Stimulated activated CD8-positive, alpha-beta memory T cell treated with anti-CD3 and anti-CD28 coated beads, Interleukin-4, amount 100 ng/mL, for 1 hour (primary cell): ENCODE measurements at places on chromosomes 7 and 10.

DNA sequence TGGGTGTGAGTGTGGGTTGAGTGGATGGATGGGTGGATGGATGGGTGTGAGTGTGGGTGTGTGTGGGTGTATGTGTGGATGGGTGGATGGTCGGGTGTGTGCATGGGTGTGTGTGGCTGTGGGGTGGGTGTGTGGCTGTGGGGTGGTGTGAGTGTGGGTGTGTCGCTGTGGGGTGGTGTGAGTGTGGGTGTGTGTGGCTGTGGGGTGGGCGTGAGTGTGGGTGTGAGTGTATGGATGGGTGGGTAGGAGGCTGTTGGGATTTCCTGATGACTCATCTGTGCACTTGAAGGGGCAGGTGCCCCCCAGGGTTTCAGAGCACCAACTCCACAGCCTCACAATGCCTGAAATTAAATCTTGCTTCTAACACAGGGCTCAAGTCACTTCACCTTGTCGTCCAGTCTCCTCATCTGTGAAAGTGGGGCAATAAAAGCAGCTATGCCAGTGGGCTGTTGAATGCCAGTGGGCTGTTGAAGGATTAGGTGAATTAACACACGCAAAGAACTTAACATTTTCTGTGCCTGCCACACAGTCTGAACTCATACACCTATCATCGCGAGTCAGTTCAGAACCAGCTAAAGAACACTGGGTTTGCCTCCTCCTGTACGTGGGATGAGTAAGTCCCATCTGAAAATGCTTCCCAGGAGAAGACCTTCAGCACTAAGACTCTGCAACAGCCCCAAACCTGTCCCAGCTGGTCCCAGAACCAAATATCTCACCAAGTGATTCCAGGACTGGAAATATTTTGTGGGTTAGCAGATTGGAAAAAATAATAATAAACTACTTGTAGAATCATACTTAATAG, 32.0 kb downstream of the SFMBT2 start:
- DNase-seq = no peak

- no peak for DNase-seq
These were observed 89.4 kb upstream of the GPR26 start for GRCh38 chr10:123576706-123577105.

GRCh38 chr10:16816171-16816570, 1.1 kb downstream of the RSU1 start:
- no peak for DNase-seq

GRCh38 chr7:95904099-95904498, 131.7 kb downstream of the DYNC1I1 start:
- DNase-seq = no peak

GRCh38 chr10:4249841-4250586, 465.0 kb upstream of the KLF6 start:
- DNase-seq = no peak

DNA sequence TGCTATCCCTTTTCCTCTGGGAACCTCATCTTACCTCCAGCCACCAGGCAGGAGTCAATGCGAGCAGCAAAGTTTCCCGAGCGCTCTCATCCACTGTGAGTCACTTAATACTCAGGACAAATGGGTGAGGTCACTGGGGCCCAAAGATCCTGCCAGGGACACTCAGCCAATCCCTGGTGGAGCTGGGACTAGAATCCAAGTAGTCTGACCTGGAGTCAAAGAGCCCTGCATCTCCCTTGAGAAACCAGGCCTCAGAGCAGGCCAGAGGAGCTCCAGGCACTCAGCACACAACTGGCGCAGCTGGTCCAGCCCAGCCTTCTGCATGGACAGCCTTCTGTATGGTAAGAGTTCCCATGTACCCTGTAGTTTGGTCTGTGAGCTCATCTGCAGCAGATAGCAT, 142.3 kb downstream of the MAPK8 start:
- no peak for DNase-seq

GRCh38 chr10:96310321-96310669, 6.1 kb downstream of the DNTT start:
- no peak for DNase-seq

DNA sequence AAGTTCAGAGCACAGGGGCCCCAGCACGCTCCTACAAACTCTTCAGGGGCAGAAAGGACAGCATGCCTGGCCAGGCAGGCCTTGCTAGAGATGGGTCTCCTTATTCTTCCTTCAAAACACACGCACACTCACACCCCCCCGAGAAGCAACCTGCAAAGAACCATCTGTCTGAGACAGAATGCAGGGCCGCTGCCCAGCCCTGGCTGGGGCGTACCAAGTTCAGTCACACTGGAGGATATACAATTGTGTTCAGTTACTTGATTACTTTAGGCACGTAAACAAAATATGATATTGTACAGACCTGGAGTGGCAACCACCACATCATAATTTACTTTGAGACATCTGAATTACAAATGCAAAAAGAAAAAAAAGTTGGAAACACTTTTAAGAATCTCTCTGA, 5.7 kb downstream of the FAM53B start:
- no peak for DNase-seq

DNA sequence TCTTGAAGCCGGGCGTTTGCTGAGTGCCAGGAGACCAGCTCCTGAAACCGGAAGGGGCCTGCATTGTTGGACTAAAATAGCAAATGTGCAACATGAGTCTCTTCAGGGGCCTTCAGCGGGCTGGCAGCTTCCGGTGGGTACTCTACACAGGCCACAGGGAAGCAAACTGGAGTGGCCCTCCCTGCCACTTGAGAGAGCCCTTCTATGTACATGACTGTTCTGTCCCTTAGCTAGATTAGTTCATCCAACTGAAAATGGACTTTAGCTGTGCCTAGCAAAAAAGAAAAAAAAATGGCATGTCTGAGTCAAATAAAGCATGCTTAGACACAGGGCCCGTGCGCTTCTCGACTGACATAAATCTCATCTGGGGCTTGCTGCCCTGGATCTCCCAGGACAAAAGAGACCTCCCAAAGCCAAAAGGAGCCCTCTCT, 115.3 kb upstream of the TCF7L2 start:
- no peak for DNase-seq

- no peak for DNase-seq
These were observed 1140.9 kb downstream of the XPNPEP1 start for GRCh38 chr10:108782411-108782810.

- no peak for DNase-seq
These were observed 13.4 kb downstream of the BUD31 start for GRCh38 chr7:99422186-99422585.

GRCh38 chr10:11150231-11150731, 132.6 kb downstream of the CELF2 start:
- no peak for DNase-seq

- DNase-seq = no peak
These were observed 2.0 kb upstream of the ZNF398 start for GRCh38 chr7:149145031-149145845.

- no peak for DNase-seq
These were observed 186.3 kb upstream of the ADARB2 start for GRCh38 chr10:1923586-1923985.
